ENCODE measurements at places on chromosomes 1 and 21.

DNA sequence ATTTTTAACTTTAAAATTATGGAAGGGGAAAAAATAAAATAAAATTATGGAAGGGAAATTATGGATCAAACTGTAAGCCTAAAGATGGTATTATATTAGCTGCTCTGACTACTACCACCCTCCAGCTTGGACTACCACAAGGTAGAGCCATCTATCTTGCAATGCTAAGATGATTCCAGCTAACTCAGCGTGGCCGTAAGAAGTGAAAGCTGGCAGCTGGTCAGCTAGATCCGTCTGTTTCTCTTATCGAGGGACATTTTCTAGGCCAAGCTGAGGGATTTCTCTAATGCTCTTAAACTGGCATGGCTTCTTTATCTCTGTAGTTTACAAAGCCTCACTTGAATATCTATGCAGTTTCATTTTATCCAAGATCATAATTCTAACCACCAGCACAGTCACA lies 31.5 kb downstream of the LYST start:
- DNase-seq = peak; percentile 74

GRCh38 chr21:25664491-25664931 lies 25.5 kb downstream of the JAM2 start:
- no peak for DNase-seq

DNA sequence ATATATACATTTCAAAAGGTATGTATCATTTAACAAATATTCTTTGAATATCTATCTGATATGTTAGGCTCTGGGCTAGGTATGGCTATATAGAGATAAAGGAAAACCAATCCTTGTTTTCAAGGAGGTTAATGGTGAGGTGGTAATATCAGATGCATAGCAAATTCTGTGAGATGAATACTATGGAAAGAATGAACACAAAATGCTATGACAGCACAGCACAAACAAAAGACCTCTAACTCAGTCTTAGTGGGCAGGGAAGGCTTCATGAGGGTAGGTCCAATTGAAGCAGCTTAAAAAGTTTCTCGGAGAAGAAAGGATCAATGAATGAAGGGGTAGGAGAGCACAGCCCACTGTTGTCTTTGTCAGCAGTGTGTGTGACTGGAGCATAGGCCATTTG lies 27.2 kb downstream of the FASLG start:
- DNase-seq = no peak

GRCh38 chr1:88646476-88647248 lies 37.4 kb upstream of the PKN2 start:
- peak; percentile 83 for DNase-seq

DNA sequence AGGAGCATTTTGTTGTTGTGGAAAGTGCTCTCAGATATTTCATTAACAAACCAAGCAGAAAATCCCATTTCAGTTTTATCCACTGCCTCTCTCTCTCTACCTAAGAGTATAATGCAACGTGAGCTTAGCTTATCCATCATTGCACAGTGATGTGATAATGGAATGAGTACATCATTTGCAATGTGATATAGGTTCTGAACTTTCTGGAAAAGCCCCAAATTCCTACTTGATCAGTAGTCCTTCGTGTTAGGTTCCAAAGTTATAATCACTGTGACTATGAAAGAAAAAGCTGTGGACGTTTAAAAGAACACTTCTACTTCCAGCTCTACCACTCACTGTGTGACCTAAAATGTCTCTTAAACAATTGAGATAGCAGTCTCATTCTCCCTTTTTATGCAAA lies 76.4 kb upstream of the PRMT6 start:
- DNase-seq = no peak
